IMR-90 (cell line): ENCODE measurements at places on chromosomes 2 and 18. TPM values are rescaled to one million over a fixed set of nuclear protein-coding genes. Genes with fewer than 3 reads are reported as not detected.

DTNA gene
- 7.5 and 9.5 TPM in 2 replicates for total RNA-seq

ANKRD62 gene
- not detected in 2 replicates for total RNA-seq

DNAJC5G gene
- not detected in 2 replicates for total RNA-seq

TRIP12 gene
- total RNA-seq, result 209 and 315 TPM in 2 replicates

GPR75 gene
- 1.4 and 1.7 TPM in 2 replicates for total RNA-seq

RAB6D gene
- total RNA-seq, result not detected in 2 replicates
